Activated T-helper 9 cell treated with anti-CD3 and anti-CD28 coated beads, Interleukin-2, amount 50 U/mL, for 16 hours (primary cell): ENCODE measurements at places on chromosomes 6 and 20.

DNA sequence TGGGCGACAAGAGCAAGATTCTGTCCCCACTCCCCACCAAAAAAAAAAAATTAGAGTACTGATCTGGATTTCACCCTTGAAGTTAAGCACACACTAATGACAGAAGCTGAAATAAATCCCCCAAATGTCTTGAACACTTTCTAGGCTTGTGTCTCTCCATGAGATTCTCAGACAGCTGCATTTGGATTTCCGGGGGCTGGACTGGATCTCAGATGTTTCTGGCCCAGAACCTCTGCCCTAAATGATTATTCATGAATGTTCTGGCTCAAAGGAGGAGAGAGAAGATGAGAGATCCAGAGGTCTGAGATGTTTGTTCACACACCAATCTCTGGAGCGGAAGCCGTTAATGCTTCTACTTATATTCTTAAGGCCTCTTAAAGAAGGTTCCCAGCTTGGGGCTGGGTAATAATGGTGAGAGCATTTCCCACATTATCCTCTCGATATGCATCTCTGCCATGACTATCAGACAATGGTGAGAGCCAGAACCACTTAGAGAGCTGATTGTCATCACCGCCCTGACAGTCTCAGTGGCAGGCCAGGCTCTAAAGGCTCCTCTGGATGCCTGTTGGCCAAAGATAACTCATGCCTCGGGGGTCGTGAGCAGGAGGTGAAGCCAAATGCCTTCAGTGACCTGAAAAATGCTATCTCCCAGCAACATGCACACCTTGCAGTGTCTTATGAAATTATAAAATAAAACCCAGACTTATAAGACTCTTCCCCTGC is 127.9 kb upstream of the AGPAT4 start:
- DNase-seq = no peak

DNA sequence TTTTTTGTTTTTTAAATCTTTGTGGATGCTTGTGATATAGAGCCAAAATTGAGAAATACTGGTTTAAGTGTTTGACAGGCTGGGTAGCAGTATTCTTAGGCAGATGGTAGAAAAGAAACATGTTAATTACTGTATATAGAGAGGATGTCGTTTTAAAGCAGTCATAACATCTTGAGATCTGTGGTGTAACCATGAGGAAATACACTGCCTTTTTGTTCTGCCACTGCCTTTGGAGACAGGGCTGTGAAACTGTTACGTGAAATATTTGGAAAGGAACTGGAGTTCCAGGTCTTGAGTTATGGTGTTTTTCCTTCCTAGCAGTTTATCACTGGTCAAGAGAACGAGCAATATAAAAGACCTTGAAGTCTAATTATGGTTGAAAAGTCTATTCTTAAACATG is 19.5 kb downstream of the STXBP5 start:
- DNase-seq = no peak

DNA sequence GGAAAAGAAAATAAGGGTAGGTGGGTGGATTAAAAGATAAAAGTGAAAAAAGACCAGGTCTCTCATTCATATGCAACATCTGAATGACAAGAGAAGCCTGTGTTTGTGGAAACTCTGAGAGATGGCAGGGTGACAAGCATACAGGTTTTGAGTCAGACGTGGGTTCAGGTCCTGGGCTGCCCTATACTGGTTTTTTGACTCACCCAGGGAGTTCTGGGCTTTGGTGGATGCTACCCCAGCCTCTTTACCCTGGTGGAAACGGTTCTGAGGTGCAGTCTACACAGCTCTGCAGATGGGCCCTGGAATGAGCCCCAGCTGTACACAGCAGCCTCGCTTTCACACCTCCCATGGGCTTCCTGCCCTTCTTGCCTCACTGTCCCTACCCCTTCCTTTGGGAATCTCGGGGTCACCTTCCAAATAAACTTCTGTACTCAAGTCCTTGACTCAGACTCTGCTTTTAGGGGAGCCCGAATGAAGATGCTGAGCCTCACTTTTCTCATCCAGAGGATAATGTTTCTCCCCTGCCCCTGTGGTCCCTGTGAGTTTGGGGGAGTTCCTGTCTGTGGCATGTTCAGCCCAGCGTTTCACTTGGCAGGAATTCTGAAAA is 77.7 kb upstream of the CLDN20 start:
- DNase-seq = peak; percentile 38

DNA sequence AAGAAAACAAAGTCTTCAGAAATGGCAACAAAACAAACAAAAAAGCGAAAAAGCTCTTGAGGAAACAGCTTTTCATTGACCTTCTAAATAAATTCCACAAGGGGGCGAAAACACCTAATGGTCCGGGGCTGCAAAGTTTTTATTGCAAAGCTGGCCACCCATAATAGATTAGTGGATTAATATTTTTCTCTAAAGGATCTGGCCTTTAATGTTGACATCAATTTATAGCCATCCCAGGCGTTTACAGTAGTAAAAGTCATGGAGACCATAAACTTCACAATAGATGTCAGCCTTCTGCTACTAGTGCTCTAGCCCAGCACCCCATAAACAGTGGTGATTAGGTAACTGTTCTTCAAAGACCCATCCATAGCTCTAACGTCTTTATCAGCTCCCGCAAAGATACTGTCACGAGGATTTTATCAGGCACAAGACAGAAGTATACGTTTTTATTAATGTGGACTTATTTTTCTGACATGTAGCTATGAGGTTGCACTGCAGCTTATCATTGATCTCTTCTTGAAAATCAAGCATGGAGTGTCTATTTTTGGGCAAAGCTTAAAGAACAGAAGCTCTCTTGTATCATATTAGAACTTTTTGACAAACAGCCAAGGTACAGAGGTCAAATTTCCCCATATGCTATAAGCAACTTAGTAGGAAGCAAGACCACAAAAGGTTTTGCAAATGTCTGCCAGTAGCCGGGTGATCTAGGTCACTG is 4.7 kb downstream of the CITED2 start:
- DNase-seq = no peak

GRCh38 chr6:4369616-4370015 is 234.2 kb upstream of the ECI2 start:
- no peak for DNase-seq
